ENCODE measurements at places on chromosomes 5 and 9.

DNA sequence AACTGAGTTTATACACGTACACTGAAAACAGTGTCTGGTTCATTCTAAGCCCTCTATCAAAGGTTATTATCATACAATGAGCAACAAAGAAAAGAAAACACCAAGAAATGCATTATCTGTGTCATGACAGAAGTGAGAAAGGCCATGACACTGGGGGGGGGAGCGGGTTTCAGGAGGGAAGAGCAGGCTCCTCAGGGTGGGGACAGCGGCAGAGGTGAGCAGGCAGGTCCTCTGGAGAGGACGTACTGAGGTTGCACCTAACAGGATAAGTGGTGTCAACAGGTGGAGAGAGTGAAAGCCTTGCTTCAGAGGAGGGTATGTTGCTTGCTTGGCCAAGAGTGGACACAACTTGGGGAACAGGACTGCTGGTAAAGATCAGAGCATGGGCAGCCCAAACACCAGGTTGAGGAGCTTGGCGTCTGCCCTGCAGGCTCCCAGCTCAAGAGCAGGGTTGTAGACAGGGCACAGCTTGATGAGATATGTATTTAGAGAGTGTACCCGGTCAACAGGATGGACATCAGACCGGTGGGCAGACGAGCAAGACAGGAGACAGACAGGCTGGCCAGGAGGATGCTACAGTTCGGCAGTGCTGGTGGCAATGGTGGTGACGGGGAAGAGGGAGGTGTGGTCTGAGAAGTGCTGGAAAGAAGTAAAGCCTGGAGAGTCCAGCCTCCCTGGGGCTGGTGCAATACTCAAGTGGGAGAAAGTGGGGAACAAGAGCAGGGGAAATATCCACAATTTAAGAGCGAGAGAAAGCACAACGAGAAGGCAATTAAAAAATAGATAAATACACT is 10.3 kb downstream of the WHRN start:
- no peak for DNase-seq

GRCh38 chr9:28059192-28059591 is 485.9 kb upstream of the C9orf72 start:
- DNase-seq: no peak

DNA sequence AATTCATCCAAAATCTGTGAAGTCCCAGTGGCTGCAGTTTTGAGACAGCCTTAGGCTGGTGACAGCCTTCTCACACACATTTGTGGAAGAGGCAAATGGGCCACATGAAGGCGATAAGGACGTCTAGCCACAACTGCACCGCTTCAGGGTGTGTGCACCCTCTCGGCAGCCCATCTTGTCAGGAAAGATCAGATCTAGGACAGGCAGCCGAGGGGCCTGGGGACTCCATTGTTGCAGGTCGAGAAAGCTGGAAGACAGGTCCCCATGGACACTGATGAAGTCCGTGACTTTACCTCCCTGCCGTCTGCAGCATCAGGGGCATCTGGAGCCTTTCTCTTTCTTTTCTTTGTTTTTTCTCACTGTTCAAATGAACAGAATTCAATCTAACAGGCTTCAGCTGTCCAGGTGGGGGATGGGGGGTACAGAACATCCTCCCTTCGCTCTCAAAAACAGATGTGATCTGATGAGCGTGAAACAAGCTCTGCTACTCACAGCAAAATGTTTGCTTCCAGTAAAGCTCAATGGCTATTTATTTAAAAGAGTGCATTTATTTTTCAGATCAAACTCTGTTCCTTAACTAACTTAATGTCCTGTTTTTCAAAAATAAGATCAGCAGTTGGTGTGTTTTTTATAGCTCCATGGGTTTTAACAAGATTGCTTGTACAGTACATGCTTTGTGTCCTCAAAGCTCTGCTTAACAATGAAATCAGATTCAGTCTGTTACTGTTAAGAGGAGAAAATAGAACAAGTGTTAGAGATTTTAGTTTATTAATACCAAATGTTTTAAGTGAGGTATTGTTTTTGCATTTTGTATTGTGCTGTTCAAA is 111.8 kb upstream of the OTULINL start:
- no peak for DNase-seq

DNA sequence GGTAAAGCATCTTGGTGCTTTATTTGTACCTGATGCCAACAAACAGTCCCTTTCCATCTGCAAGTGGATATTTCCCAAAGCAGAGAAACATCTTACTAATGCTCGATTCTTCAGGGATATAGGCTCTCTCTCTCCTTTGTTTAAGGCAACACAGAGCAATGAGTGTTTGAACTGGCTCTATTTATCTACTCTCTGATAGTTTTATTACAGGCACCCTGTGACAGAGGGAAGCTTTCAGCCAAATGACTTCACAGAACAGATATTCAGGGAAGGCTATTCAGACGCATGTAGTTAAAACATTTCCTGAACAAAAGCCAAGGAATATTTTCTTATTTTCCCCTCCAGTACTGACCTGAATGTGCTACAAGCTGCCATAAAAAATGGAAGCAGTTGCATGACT is 141.8 kb downstream of the YIPF5 start:
- peak; percentile 88 for DNase-seq

GRCh38 chr9:101375546-101375945 is 9.3 kb downstream of the BAAT start:
- DNase-seq: peak; percentile 25

DNA sequence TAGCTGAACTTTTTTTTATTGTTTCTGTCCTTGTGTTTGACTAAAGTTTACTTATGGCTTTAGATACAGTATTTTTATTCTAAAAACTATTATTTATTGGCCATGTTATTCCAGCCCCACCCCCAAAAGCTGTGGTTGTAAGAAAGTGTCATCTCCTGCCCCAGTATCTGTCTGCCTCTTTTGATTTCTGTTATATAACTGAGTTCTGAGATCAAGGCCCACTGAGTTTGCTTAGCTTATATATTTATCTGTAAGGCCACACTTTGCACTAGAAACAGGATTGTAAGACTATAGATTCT is 116.8 kb upstream of the TNFAIP8 start:
- DNase-seq: no peak

DNA sequence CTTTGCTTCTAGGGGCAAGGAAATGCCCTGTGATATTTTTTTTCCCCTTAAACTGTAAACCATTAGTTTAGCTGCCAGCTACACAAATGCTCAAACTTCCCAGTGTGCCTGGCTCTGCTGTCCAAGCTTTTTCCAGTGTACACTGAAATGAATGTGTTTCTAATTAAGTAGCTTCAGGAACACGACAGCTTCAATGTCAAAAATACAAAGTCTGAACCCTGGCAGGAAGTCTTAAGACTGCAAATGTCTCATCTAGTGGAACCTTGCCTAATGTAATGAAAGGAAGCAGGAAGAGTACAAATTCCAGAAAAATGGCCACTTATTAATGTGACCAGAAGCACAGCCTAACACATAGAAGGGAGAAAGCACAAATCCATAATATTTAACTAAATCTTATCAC is 255.2 kb downstream of the CRB2 start:
- DNase-seq: peak; percentile 41

DNA sequence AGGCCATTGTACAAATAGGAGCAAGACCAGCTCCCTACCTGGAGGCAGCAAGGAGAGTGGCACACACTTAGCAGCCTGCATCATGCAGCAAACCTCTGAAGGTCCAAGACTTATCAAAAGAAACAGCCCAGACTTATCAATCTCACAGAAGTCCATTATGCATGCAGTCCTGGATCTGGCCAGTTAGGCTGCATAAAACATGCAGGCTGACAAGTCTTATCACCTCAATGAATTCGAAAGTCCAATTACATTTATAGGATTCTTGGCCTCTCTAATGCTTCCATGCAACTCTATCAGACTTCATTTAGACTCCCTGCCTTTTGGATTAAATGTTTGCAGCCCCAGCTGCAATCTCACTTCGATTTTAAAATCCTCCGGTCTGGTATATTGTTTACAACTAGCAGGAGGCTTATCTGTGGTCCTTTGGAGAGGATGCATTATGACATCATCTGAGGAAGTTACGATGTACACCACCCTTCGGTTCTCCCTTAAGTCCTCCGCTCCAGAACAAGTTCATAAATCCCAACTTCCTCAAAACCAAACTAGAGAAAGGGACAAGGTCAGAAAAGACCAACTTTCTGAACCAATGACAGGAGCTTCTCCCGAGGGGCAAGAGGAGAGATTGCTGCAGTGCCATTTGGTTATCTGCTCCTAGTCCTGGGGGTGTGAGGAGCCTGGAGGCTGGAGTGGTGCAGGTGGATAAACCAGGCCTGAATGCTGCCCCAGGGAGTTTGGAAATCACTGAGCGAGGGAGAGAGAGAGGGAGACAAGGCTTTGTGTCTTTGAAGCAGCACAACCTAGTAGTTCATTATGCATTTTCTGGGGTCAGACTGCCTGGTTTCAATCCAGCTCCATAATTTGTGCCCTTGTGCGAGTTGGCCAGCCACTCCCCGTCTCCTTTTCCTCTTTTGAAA is 313.9 kb downstream of the TLE1 start:
- DNase-seq: no peak

DNA sequence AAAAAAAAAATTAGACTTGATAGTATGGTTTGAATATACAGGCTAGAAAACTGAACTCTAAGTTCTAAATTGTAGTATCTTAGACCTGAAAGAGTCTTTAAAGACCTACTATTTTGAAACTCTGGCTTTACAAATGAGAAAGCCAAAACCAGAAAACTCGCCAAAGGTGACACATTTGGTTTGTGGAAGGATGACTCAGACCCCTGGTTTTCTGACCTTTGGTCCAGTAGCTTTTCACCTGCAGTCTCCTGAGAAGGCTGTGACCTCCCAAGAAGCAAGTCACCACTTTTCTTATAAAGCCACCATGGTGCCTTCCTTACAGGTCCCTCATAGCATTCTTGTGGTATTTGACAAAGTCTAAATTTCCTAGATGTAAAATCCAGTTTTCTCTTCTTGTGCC is 102.1 kb upstream of the CEP78 start:
- DNase-seq: no peak

DNA sequence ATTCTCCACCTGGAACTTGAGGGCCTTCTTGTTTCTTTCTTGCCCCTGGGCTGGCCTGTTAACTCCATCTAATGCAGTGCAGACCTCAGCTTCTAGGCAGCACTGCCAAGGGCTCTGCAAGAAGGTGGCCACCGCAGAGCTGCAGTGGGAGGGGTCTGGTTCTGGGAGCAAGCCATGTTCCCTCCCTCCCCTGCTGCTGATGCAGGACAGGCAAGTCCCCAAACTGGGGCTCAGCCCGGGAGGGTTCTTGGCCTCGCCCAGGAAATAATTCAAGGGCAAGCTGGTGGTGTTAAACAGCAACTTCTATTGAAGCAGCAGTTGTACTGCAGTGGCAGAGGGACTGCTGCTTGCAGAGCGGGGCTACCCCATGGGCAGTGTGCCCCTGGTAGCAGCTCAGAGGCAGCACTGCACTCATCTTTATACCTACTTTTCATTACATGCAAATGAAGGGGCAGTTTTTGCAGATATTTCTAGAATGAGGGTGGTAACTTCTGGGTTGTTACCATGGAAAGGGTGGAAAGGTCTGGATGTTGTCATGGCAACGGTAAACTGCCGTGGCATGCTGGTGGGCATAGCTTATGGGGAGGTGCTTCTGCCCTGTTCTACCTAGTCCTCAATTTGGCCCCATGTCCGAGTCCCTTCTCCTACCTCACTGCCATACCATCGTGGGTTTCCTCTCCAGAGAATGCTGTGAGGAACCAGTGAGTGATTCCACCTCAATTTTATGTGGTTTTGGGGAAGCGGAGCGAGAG is 82.1 kb downstream of the WDR41 start:
- no peak for DNase-seq

- peak; percentile 61 for DNase-seq
Observed at GRCh38 chr9:126860077-126860756, at the start of gene ZBTB34. TSS of gene ZBTB34 (plus strand) at chr9:126860639. CDS start at chr9:126879400, 18,761 bp downstream.
